Activated CD4-positive, alpha-beta T cell treated with anti-CD3 and anti-CD28 coated beads, Interleukin-2, Interleukin-6, amounts not matched to agents 100 ng/mL and 50 ng/mL, durations not matched to agents 16 hours and 8 hours (primary cell): ENCODE measurements at places on chromosomes 5 and 9.

DNA sequence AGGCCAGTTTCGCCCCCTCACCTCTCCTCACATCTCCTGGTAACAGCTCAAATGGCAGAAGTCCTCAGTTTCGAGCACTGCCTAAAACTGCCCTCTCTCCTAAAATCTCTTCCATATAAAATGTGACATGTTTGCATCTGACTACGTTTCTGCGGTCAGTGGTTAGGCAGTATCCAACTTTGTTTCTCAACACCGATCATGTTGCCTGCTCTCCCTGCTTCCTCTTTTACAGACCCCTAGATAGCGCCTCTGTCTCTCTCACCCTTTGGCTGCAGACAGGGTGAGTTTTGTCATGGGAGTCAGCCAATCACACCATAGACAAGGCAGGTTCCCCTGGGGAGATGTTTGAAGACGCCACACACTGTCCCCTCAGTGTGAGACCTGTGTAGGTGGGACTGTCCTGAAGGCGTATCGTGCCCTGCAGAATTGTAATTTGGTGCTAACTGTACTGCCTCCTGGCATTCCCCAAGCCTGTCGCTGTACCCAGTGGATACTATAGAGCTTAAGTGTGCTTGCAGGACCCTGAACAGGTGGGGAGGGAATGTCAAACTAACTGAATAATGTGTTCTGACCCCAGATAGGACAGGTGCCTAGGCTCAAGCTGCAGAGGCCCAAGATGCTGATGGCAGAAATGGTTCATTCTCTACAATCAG, 1.1 kb downstream of the HEXB start:
- peak; percentile 15 for DNase-seq

DNA sequence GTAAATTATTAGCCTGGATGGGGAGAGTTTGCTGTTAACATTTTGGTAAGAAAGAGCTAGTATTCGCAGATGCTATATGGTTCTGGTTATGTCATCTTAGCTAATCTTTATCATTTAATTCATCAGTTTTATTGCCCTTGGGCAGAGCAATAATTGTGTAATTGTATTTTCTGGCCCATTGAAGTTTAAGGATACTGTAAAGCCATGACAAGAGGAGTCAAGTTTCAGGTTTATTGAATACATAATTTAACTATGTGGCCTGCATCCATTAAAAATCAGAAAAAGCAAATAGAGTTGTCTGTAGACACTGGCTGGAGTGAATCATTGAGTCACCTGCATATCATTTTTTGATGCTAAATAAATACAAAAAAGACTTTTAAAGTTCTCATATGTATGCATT, 255.8 kb downstream of the PRELID2 start:
- no peak for DNase-seq

- no peak for DNase-seq
These were observed 290.1 kb upstream of the CDH9 start for GRCh38 chr5:27328480-27328879.

DNA sequence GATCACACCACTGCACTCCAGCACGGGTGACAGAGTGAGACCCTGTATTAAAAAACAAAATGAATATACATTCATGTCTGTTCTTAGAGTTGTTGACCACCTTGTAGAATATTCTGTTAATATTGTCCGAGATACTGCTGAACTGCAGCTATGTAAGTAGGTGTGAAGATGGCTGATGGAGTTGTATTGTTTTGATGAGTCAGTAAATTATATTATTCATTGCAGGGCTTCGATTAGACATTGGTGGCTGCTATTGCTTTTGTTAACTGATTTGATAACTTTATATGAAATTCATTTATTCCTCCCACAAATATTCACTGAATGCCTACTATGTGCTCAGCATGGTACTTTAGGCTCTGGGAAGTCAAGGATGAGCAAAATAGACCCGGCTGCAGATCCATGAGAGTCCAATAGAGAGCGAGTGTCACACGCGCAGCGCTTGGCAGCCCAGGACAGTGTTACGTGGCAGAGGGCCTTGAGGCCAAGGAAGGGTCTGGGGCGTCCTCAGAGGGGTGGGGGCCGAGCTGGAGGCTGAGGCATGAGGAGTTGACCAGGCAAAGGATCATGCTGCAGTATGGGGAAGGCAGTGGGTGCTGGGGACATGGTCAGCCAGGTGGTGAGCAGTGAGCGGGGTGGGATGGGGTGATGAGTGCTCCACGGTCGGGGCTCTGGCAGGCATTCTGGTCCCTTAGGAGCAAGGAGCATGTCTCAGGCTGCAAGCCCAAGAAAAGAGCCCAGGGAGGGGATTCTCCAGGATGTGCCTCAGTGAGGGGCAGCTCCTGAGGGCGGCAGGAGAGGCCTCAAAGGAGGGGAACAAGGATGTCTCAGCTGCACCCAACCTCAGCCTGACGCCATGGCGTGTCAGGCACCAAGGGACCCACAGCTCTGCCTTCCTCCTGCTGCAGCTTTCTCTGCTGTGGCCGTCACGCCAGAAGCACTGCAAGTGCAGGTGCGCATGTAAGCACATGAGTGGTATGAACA, 243.5 kb downstream of the GADD45G start:
- no peak for DNase-seq

- no peak for DNase-seq
These were observed 72.5 kb downstream of the CEP120 start for GRCh38 chr5:123350742-123351141.

DNA sequence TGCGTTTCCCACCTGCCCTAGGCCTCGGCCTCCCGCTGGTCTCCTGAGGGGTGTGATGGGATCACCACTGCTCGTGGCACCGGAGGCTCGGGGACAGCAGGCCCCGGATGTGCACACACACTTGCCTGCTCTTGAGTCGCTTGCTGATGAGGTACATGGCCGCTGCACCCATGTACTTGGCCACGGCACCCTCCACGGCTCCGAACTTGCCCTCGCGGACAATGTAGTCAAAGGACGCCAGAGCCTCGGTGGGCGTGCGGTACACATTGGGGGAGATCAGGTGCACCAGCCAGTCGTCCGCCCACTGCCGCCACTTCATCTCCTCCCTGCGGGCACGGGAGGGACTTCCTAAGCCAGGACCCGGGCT, 4.7 kb downstream of the PTGES2 start:
- DNase-seq, result no peak

DNA sequence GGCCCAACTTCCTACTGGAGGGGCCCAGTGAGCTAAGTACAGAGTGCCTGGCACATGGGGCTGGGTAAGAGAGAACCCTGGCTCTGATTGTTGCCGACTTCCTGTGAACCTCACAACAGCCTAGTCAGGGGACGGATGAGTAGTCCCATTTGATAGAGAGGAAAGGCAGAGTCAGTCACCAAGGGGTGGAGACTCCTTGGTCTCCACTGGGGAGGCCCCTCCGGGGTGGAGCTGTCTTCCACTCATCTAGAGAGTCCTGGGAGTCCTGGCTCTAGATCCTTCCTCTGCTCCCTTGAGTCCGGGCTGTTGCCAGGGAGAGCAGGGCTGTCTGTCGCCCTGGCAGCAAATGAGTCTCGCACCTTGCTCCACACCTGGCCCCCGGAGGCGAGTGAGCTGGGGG, 8.0 kb downstream of the GRK6 start:
- peak; percentile 80 for DNase-seq

GRCh38 chr5:153959134-153959957, 79.4 kb downstream of the FAM114A2 start:
- no peak for DNase-seq

- no peak for DNase-seq
These were observed 143.9 kb downstream of the AOPEP start for GRCh38 chr9:94870465-94870792.

- DNase-seq, result no peak
These were observed 8.7 kb downstream of the SNCB start for GRCh38 chr5:176621661-176622079.

DNA sequence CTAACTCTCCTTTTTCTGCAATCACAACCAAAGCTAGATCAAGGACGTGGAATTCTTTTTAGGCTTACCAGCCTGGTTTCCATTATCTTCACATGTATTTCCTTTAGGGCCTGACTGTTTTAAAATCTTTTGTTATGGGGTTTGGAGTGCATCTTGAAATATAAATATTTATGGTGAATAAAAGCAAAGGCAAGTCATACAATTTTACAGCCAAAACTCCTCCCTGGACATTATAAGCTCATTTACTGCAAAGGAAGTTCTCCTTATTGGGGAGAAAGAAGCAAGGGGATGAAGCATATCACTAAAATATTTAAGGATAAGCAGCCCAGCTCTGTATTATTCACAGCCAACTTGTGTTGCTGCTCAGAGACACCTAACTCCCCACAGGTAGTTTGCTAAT, 132.2 kb upstream of the TARS1 start:
- DNase-seq, result no peak

DNA sequence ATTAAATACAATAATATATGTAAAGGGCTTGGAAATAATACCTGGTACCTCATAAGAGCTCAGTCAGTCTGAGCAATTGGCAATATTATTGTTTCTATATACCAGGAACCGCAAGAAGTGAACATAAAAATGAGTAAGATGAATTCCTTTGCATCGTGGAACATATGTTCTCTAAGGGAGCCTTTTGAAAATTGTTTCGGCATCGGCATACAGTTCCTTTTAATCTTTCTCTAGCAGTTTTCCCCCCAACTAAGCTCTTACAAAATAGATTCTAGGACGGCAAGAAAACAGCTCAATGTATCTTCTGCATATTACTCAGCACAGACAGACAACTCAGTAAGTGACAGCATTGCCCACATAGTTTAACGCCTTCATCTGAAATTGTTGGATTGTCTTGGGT, 426.6 kb upstream of the WWC1 start:
- no peak for DNase-seq
